ENCODE measurements at places on chromosomes 12 and 14.

DNA sequence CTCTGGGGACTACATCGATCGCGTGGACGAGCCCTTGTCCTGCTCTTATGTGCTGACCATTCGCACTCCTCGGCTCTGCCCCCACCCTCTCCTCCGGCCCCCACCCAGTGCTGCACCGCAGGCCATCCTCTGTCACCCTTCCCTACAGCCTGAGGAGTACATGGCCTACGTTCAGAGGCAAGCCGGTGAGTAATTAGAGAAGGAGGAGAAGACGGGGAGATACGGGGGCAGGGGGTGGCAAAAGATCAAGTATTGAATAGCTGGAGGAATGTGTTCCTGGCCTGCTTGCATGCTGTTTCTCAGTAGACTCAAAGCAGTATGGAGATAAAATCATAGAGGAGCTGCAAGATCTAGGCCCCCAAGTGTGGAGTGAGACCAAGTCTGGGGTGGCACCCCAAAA, 21.9 kb downstream of the OS9 start:
- H3K36me3 ChIP-seq, result peaks cover 56% of the 10 kb centered on the region
- no peak overlapping the region for H3K4me3 ChIP-seq
- H3K27ac ChIP-seq, result no peak overlapping the region
- no peaks in the 10 kb centered on the region for H3K4me1 ChIP-seq

- DNase-seq, result no peak
- no peaks in the 10 kb centered on the region for H3K4me1 ChIP-seq
- H3K27me3 ChIP-seq, result no peaks in the 10 kb centered on the region
- H3K4me3 ChIP-seq, result no peak overlapping the region
- no peaks in the 10 kb centered on the region for H3K36me3 ChIP-seq
These were observed 131.9 kb upstream of the CAND1 start for GRCh38 chr12:67137256-67137655.

DNA sequence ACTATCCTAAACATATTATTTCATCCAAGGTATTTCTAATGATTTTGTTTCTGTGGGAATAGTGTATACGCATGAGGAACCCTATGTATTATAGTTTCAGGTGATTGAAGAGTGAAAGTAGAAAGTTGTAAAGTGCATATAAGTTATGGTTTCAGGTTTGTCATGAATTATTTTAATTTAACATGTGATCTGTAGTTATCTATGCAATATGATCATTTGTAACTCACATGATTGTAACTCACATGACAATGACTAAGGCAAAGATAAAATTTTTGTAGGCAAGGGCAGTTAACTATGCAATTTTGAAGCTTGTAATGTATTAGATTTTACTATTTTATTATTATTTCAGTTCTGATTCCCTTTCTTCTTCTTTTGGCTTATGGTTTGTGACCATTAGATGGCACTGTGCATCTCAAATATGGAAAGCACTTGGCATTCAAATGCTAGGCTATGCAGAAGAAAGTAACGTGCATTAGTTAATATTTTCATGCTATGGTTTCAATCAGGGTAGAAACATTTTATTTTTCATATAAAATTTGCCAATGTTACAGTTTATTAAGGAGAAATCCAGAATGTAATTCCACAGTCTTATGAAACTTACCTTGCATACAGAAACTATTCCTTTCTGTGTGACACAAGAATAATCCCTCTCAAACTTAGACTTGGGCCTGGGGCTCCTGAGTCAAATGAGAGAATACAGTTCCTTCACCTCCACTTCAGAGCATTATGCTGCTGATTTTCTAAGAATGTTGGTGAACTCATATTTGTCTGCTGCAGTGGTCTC, 15.8 kb upstream of the TMEM30B start:
- no peaks in the 10 kb centered on the region for H3K27me3 ChIP-seq
- H3K36me3 ChIP-seq, result no peaks in the 10 kb centered on the region
- peak overlapping the region; percentile 56 for H3K27ac ChIP-seq
- peaks cover 41% of the 10 kb centered on the region for H3K4me1 ChIP-seq

GRCh38 chr14:105090493-105091053, 25.3 kb upstream of the GPR132 start:
- no peak overlapping the region for H3K4me3 ChIP-seq
- H3K27ac ChIP-seq, result no peak overlapping the region
- no peaks in the 10 kb centered on the region for H3K27me3 ChIP-seq
- H3K4me1 ChIP-seq, result peaks cover 26% of the 10 kb centered on the region
- peak; percentile 82 for DNase-seq
- H3K36me3 ChIP-seq, result no peaks in the 10 kb centered on the region

DNA sequence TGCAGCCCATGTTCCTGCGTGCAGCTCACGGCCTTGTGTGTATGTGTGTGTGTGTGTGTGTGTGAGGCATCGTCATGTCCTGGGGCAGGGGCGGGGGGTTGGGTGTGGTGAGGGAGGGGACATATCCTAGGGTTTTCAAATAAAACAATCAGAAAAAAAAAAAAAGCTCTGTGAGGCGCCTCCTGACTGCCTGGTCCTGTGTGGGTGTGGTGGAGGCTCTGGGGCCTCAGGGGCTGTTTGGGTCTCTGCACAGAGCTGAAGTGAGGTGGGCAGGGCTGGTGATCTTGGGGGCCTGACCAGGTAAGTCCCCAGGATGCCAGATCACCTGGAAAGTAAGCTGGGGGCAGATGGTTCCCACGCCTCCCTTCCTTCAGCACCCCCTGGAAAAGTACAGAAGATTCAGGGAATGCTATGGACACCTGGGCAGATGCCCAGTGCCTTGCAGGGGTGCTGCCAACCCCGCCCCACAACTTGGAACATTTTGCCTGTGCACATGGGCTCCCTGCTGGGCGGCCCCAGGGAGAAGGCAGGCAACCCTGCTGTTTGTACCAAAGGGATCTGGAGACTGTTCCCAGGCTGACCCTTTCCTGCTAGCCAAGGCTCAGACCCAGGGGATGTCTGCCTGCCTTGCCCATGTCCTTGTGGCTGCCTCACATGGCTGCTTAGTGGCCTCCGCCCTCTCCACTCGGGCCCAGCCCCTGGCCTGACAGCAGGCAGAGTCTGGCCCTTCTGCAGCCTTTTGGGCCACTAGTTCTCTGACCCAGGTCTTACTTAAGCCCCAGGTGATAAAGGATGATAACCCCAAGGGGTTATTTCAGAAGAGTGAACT, 28.8 kb downstream of the CLSTN3 start:
- no peak for DNase-seq
- no peaks in the 10 kb centered on the region for H3K27me3 ChIP-seq

DNA sequence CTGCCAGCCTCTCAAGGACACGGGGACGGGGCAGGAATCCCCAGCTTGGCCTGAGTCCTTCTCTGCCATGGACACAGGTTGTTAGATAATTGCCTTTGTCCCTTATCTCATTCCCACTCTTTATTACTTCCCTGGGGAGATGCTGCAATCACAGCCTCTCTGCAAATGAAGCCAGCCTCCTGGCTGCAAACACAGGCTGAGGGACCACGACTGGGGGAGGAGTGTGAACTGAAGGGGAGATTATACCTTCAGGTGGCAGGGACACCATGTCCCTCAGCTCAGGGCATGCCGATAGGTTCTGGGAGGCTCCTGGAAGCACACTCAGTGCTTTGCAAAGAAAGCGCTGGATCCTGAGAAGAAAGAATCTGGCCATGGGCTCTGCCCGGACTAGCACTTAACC, 16.1 kb upstream of the CHGA start:
- no peaks in the 10 kb centered on the region for H3K36me3 ChIP-seq
- no peaks in the 10 kb centered on the region for H3K27me3 ChIP-seq
- no peak for DNase-seq
- H3K4me1 ChIP-seq, result no peaks in the 10 kb centered on the region
- no peak overlapping the region for H3K4me3 ChIP-seq

- H3K4me1 ChIP-seq, result no peaks in the 10 kb centered on the region
- no peak overlapping the region for H3K4me3 ChIP-seq
- H3K27me3 ChIP-seq, result no peaks in the 10 kb centered on the region
- DNase-seq, result no peak
- H3K27ac ChIP-seq, result no peak overlapping the region
These were observed 22.2 kb downstream of the SGPP1 start for GRCh38 chr14:63705561-63706070.

- no peak overlapping the region for H3K27ac ChIP-seq
- H3K4me1 ChIP-seq, result peaks cover 19% of the 10 kb centered on the region
- H3K4me3 ChIP-seq, result no peak overlapping the region
- H3K27me3 ChIP-seq, result no peaks in the 10 kb centered on the region
- no peak for DNase-seq
These were observed 5.3 kb downstream of the FKBP4 start for GRCh38 chr12:2800046-2800570.

GRCh38 chr12:86456776-86457175, 200.6 kb upstream of the MGAT4C start:
- no peaks in the 10 kb centered on the region for H3K36me3 ChIP-seq
- no peak overlapping the region for H3K27ac ChIP-seq
- no peak for DNase-seq
- no peak overlapping the region for H3K4me3 ChIP-seq

GRCh38 chr14:100256339-100256895, 17.5 kb downstream of the YY1 start:
- H3K27ac ChIP-seq, result no peak overlapping the region
- no peak for DNase-seq
- H3K27me3 ChIP-seq, result no peaks in the 10 kb centered on the region
- peaks cover 50% of the 10 kb centered on the region for H3K36me3 ChIP-seq
- H3K4me3 ChIP-seq, result no peak overlapping the region

DNA sequence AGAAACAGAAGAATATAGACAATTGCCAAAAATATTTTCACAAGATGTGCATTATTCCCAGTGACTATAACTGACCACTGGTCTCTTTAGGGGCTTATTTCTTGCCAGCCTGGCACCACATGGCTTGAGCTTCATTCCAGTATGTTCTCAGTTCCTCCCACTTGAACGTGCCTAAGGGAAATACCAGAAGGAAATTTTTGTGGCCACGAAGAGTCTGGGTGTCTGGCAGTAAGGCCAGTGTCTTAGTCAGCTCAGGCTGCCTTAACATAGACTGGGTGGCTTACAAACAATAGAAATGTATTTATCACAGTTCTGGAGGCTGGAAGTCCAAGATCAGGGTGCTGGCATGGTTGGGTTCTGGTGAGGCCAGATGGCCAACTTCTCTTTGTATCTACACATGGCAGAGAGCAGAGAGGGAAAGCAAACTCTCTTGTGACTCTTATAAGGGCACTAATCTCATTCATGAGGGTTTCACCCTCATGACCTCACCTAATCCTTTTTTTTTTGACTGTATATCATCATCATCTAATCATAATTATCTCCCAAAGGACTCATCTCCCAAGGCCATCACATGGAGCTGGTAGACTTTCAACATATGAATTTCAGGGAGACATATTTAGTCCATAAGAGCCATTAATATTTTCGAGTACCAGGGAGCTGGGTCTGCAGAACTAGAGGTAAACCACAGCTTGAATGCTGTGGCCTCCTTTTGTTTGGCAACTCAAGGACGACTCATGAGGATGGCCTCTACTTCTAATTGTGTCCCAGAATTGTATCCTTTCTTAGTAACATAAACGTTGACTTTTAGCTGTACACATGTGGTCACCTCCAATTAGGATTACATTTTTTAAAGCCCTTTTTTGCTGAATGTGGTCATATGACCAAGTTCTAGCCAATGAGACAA, 5.1 kb upstream of the SMOC1 start:
- no peaks in the 10 kb centered on the region for H3K36me3 ChIP-seq
- no peak overlapping the region for H3K4me3 ChIP-seq
- H3K4me1 ChIP-seq, result no peaks in the 10 kb centered on the region
- DNase-seq, result no peak

GRCh38 chr14:78005325-78005724, 164.8 kb upstream of the NRXN3 start:
- no peak overlapping the region for H3K27ac ChIP-seq
- peaks cover 1% of the 10 kb centered on the region for H3K27me3 ChIP-seq
- no peak overlapping the region for H3K4me3 ChIP-seq
- H3K36me3 ChIP-seq, result no peaks in the 10 kb centered on the region

DNA sequence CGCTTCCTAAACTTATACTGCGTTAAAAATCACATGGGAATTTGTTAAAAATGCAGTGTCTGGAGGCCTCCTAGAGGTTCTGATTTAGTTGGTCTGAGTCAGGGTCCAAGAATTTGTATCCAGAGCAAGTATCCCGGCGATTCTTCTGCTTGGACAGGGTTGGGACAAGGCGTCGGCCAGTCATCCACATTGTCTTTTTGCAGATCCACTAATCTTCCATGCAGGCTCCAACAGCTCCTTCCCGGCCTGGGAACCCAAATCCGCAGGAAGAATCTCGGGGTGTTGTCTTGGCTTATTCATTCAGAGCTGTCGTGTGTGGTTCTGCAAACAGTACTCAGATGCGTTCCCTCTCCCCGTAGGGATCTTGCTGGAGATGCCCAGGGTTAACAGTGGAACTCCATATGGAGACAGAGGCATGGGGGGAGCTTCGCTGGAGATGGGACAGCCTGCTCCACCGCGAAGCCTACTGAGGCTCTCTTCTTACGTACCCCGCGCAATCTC, 25.3 kb downstream of the GPRC5D start:
- H3K4me1 ChIP-seq, result no peaks in the 10 kb centered on the region
- no peak for DNase-seq
- H3K36me3 ChIP-seq, result no peaks in the 10 kb centered on the region
- no peaks in the 10 kb centered on the region for H3K27me3 ChIP-seq
- no peak overlapping the region for H3K4me3 ChIP-seq
- no peak overlapping the region for H3K27ac ChIP-seq

DNA sequence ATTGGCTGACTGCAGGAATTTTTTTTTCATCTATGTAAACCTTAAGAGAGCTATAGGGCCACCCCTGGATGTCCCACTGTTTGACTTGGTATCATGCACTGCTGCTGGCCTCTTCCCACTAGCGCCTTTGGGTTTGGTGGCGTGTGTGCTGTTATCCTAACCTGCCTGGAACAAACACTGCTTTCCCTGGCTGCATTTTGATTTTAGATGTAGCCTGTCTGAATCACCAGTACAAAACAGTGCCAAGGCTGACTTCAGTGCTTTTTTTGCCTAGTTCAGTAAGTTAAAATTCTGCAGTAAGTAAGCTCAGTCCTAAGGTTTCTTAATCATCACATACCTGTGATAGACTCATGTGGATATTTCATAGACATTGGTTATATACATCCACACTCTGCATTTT, 99.2 kb downstream of the EML1 start:
- H3K27ac ChIP-seq, result no peak overlapping the region
- H3K27me3 ChIP-seq, result peaks cover 32% of the 10 kb centered on the region
- no peaks in the 10 kb centered on the region for H3K36me3 ChIP-seq
- H3K4me3 ChIP-seq, result no peak overlapping the region
- H3K4me1 ChIP-seq, result no peaks in the 10 kb centered on the region

GRCh38 chr14:23486036-23486435, 16.5 kb downstream of the NGDN start:
- no peak overlapping the region for H3K4me3 ChIP-seq
- no peak overlapping the region for H3K27ac ChIP-seq
- no peaks in the 10 kb centered on the region for H3K27me3 ChIP-seq
- no peak for DNase-seq

Measured in DND-41 (cell line).